T-helper 17 cell (primary cell): ENCODE measurements at places on chromosomes 7 and 10. TPM values are rescaled to one million over a fixed set of nuclear protein-coding genes. Genes with fewer than 3 reads are reported as not detected.

CNPY1 gene
- total RNA-seq: not detected

DNA sequence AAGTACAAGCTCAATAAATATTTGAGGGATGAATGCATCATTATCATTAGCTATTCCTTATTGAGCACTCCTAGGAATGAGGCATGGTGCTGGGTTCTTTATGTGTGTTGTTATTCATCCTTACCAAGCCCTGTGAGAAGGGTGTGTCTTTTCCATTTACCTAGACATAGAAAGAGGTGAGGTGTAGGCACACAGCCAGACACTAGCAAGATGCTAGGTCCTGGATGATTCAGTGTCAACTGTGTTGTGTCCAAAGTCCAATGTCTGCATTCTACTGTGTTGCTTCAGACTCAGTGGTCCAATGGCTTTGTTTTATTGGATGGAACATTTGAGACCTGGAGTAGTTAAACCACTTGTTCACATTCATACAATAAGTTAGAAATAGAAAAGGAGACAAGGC is 605.5 kb downstream of the LRMDA start:
- H3K27ac ChIP-seq: no peak overlapping the region
- H3K4me1 ChIP-seq: peaks cover 2% of the 10 kb centered on the region
- H3K4me3 ChIP-seq: no peak overlapping the region

DNA sequence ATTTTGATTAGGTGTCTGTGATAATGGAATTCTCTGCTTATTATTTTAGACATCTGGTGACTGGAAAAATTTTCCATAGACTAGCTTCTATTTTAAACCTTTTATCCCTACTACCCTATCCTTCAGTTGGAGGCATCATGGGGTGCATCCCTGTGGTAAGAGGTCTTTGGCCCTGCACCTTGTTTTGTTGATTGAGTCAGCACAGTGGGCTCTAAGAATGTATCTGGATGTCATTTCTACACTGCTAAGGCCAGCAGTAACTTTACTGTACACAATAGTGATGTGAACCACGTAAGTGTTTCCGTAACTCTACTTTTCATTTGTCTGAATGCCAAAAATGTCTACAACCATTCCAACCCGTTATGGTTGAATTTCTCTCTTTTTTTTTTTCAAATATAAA is 75.6 kb downstream of the ADAM22 start:
- H3K27me3 ChIP-seq: no peaks in the 10 kb centered on the region
- H3K4me3 ChIP-seq: no peak overlapping the region
- peaks cover 6% of the 10 kb centered on the region for H3K4me1 ChIP-seq
- DNase-seq: no peak

- H3K4me1 ChIP-seq: no peaks in the 10 kb centered on the region
- no peak overlapping the region for H3K27ac ChIP-seq
- H3K4me3 ChIP-seq: no peak overlapping the region
- DNase-seq: no peak
These were observed 433.6 kb downstream of the ACTR3B start for GRCh38 chr7:153193144-153193595.

DNA sequence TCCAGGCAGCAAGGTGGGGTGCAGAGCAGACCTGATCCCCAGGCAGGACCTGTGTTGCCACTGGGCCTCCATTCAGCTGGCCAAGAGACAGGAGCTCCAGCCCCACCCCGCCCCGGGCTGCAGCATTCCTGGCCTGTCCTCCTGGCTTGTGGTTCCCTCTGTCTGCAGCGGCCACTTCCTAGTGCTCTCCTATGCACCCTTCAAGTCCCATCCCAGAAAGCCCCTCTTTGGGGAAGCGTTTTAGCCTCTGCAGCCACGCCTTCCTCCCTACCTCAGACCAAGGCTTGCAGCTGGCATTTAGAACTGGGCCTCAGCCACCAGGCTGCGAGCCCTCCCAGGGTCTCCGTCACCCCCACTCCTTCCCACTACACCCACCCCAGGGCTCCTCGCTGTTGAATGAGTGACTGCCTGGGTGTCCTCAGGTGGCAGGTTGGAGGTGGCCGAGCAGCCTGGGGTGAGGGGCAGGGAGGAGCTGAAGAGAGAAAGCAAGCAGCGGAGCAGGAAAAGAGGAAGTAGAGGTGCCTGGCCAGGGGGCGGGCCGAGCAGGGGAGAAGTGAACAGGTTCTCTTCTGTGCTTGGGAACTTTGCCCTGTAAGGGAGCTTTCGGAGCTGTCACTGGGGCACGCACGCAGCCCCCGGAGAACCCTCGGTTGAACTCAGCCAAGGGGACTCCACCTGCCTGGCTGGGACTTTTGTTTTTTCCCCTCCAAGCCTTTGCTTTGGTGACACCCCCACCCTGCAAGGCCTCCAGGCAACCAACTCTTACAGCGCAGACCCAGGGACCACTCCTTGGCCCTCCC is 109.1 kb upstream of the TNRC18 start:
- no peaks in the 10 kb centered on the region for H3K27me3 ChIP-seq
- H3K4me1 ChIP-seq: peaks cover 29% of the 10 kb centered on the region
- H3K27ac ChIP-seq: peak overlapping the region; percentile 98
- DNase-seq: no peak
- H3K36me3 ChIP-seq: peaks cover 16% of the 10 kb centered on the region

EBF3 gene
- total RNA-seq: not detected

SRRM3 gene
- total RNA-seq: not detected

DNA sequence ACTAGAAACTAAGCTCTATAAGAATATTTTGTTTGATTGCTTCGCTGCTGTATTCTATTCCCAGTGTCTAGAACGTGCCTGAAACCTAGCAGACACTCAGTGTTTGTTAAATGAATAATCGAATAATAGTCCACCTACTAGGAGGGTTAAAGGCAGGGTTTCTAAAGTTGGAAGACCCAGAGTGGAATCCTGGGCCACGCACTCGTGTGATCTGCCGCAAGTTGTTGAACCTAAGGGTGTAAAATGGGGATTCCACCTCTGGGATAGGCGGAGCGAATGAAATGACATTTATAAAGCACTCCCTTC is 702 bp upstream of the AGFG2 start:
- DNase-seq: no peak
- H3K4me1 ChIP-seq: peaks cover 40% of the 10 kb centered on the region
- H3K27me3 ChIP-seq: no peaks in the 10 kb centered on the region
- H3K4me3 ChIP-seq: peak overlapping the region; percentile 100
- H3K27ac ChIP-seq: peak overlapping the region; percentile 98

DNA sequence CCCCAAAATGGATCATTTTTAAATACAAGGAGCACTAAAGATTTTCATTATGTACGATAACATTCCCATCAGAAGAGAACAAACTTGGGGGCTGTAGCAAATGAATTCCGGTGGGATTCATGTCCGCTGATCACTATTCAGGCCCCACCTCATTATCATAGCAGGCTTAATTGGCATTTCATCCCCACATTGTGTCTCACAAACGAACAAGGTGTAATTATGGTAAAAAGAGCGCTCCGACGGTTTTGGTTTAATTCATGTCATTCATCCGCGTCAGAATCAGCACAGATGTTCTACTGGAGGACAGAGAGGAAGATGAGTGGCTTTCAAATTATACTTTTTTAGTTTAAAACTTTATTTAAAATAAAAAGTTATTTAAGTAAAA is 124.7 kb downstream of the MAD1L1 start:
- no peak overlapping the region for H3K27ac ChIP-seq
- H3K4me3 ChIP-seq: no peak overlapping the region
- peaks cover 27% of the 10 kb centered on the region for H3K4me1 ChIP-seq
- H3K27me3 ChIP-seq: no peaks in the 10 kb centered on the region

DNA sequence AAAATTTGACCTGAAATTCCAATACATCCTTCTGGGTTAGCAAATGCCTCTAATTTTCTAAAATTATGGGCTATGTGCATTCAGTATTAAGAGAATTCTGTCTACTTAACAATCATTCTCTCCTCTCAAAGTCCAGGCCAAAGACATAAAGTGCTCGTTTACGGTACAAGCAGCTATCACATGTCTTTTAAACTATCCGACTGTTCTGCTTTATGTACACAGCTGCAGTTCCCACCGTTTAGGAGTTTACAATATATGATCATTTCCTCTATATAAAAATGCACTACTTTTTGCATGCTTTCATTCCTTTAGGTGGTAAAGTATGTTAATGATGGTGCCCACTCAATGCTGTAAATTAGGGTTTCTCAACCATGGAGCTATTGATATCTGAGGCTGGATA is 34.0 kb downstream of the CDK6 start:
- H3K36me3 ChIP-seq: no peaks in the 10 kb centered on the region
- no peak for DNase-seq
- H3K4me1 ChIP-seq: peaks cover 11% of the 10 kb centered on the region
